ENCODE measurements at places on chromosomes 16 and 17.

GRCh38 chr17:61444831-61445230, 7.4 kb upstream of the TBX4 start:
- DNase-seq, result no peak

- DNase-seq, result no peak
Measured at GRCh38 chr17:19753051-19753509, 5.0 kb upstream of the ALDH3A1 start.

DNA sequence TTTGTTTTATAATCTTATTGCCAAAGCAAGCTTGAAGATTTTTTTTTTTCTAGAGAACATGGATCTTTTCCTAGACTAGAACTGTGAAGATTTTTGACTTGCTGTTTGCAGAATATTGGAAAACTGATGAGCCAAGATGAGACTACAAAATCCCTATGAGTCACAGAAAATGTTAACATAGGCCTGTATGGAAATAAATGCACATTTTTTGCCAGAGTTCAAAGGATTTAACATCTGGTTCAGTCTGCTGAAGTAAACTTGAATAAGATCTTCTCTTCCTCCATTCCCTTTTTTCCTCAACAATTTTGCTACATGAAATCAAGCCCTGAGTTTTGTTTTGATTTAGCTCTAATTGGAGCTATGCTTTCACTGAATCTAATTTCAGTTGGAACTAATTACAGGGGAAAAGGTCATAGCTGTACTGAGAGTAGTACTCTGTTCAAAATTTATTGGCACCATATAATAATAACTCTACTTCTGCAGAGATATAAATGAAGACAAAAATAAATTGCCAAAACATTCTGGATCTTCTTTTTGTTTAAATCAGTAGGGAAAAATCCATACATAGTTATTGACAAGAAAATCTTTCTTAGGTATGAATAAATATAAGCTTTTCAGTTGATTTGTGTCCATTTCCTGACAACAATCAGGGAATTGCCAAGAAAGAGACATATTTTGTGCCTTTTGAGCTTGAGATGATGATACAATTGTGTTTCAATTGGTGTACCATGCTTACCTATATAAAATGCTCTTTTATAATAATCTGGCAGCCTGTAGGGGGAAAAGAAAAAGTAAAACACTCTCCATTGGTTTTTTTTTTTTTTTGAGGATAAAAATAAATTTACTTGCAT, 387.5 kb upstream of the GOT2 start:
- DNase-seq, result no peak

- DNase-seq, result peak; percentile 74
Measured at GRCh38 chr17:45247429-45248131, 14.3 kb downstream of the SPATA32 start.

GRCh38 chr16:72927199-72928089, 120.5 kb downstream of the ZFHX3 start:
- peak; percentile 75 for DNase-seq

DNA sequence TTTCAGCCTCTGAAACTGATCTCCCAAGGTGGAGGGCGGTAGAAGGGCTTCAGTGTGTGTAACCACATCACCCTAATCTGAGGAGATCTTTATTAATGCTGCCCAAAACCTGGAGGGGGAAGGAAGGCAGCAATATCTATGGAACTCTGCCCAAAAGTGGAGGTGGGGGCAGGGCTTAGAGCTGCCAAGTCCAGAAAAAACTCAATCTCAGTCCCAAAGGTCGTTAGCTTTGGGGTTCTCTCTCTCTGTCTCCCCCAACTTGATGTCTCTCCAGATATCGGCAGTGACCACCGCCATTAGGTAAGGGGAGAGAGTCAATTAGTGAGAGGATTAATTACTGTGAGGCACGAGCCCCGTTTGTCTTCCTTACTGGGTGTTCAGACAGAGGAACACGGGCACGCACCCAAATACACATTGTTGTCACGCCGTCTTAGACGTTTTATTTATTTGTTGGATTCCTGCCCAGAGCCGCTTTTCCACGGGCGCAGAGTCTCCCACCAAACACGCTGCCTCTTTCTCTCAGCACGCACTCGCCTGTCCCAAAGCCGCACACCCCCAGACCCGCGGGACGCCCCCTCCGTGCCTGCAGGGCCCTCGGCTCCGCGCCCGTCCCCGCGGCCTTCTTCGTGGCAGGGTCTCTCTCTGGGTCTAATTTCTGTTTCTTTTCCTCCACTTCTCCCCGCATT, 5.4 kb upstream of the LHX1 start:
- DNase-seq, result no peak

GRCh38 chr17:1267471-1267943, 2.7 kb upstream of the BHLHA9 start:
- no peak for DNase-seq

- no peak for DNase-seq
Measured at GRCh38 chr17:33318241-33318640, 25.1 kb upstream of the ASIC2 start.

DNA sequence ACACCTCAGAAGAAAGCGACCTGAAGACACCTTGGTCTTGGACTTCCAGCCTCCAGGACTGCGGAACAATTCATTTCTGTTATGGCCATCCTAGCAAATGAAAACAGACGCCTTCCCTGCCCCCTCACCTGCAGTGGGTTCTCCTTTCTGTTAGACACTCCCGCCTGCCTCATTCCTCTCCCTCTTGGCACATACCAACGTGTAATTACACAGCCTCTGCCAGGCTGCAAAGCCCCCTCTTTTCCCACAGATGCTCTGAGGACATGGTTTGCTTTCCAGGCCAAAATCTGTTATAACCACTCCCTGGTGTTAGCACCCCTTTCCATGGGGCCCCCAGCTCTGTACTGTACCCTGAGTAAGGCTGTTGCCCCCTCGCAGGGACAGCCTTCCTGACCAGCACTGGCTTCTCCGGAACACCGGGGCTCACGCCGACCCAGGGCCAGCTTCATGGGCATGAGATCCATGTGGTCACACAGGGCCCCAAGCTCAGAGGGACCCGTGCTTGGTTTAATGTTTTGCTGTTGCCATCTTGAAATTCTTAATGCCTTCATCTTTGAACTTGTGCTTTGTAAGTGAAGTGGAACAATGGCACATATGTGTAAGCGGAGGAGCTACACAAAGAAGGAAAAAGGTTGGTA, 64.1 kb downstream of the SDK2 start:
- DNase-seq, result no peak

DNA sequence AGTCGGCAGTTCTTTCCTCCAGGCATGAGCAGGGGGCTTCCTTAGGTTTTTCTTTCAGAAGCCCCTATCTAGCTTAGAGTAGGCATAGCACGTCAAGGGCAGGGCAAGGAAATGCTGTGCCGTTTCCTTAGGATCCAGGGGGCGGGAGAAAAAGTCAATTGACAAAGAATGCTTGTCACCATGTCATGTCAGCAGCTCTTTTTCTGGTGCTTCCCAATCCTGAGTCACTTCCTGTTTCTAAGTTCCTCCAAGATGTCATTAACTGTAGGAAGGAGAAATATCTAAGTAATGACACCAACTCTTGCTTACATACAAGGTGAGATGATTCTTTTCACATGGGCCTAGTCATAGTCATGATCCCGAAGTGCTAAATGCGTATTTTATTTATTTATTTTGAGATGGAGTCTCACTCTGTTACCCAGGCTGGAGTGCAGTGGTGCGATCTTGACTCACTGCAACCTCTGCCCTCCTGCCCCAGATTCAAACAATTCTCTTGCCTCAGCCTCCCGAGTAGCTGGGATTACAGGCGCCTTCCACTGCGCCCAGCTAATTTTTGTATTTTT, 35.2 kb downstream of the GJC1 start:
- peak; percentile 79 for DNase-seq

DNA sequence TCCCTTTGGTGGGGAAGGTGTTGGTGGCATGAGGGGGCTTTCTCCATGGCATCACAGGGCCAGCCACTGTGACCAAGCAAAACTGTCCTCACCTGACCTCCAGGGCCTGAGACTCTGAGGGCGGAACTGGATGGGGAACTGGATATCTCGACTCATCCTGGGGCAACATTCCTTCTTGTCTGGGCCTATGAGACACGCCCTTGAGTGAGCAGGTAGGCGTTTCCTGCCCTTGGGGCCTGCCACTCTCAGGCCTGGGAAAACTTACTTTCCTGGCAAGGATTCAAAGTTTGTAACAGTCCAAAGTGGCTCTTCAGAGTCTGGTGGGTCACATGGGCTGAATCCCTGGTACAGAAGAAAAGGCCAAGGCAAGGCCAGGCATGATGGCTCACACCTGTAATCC, 9.6 kb downstream of the MT1X start:
- no peak for DNase-seq

GRCh38 chr16:82881516-82881915, 254.7 kb downstream of the CDH13 start:
- DNase-seq, result no peak

GRCh38 chr17:54544249-54544648, 356.4 kb upstream of the TOM1L1 start:
- no peak for DNase-seq

- DNase-seq, result no peak
Measured at GRCh38 chr17:29032857-29033197, 10.1 kb upstream of the PIPOX start.

DNA sequence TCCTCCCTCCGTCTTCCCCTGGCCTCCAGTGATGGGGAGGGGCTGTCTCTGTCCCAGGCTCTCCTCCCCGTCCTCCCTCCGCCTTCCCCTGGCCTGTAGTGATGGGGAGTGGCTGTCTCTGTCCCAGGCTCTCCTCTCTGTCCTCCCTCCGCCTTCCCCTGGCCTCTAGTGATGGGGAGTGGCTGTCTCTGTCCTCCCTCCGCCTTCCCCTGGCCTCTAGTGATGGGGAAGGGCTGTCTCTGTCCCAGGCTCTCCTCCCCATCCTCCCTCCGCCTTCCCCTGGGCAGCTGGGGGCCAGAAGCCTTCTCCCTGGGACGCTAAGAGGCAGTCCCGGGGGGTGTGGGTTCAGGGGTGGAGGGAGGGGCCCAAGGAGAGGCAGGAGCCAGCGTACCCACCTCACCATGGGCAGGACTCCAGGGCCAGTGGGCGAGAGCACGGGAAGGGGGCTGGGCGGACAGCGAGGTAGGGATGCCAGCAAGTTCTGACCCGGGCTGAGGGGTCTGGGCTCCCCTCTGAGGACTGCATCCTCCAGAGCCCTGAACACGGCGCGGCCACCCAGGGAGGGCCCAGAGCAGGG, 14.8 kb downstream of the UTS2R start:
- DNase-seq, result no peak

DNA sequence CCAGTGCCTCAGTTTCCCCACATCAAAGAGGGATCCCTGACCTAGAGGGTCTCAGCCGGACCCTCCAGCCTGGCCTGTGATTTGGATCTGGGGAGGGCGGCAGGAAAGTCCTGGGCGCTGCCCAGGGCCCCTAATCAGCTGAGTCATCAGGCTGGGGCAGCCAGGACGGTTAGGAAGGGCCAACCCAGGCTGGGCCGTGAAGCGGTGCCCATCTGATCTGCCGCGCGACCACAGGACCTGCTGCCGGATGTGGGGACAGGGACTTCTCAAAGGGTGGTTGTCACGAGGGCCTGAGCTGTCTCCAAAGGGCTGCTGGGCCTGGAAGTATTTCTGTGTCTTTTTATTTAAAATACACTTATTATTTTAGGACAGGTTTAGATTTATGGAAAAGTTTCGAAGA, 4.4 kb downstream of the TPSAB1 start:
- DNase-seq, result peak; percentile 96

DNA sequence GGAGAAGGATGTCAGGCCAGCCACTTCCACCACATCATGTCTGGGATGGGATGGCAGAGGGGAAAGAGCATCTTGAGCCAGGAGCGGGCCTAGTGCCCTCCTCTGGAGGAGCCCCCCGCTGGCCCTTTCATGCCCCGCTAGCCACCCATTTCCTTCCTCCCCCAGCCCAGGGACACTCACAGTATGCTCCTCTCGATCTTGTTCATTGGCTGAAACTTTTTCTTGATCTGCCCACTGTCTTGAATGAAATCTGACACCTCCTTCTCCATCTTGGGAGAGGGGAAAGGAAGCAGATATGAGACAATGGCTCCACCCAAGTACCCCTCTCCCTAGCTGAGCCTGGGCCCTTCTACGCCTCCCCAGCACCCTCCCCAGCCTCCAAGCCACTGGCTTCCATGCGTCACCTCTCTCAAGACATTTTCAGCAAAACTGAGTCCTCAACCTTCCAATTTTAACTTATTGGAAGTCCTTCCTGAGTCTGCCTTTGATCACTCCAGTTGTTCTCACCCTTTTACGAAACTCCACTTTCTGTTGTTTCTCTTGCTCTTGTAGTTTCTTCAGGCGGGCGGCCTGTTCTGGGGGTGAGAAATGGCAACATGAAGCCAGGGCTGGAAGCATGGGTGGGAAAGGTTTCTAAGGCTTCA, 7.2 kb downstream of the SPAG7 start:
- DNase-seq, result peak; percentile 49

DNA sequence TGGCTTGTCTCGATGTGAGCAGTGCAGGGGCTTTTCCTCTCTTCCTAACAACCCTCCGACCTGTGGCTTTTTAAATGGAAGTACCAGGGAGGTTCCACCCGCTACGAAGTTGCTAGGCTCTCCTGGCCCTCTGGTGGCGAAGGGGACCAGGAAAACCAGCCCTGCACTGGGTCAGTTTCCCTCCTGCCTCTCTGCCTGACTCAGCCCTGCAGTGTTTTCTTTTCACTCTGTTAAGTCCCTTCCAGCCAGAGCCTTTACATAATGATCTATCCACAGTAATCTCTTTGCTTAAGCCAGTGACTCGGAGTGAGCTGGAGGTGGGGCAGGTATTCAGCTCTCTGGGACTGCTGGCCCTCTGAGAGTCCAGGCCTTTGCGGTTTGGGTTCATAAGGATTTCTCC, 331.3 kb upstream of the EEF2KMT start:
- no peak for DNase-seq

- DNase-seq, result no peak
Measured at GRCh38 chr17:56085576-56086267, 67.6 kb upstream of the ANKFN1 start.

GRCh38 chr17:80166446-80166845, 3.4 kb upstream of the CARD14 start:
- no peak for DNase-seq

- DNase-seq, result no peak
Measured at GRCh38 chr17:57713140-57713539, 32.0 kb downstream of the CCDC182 start.

DNA sequence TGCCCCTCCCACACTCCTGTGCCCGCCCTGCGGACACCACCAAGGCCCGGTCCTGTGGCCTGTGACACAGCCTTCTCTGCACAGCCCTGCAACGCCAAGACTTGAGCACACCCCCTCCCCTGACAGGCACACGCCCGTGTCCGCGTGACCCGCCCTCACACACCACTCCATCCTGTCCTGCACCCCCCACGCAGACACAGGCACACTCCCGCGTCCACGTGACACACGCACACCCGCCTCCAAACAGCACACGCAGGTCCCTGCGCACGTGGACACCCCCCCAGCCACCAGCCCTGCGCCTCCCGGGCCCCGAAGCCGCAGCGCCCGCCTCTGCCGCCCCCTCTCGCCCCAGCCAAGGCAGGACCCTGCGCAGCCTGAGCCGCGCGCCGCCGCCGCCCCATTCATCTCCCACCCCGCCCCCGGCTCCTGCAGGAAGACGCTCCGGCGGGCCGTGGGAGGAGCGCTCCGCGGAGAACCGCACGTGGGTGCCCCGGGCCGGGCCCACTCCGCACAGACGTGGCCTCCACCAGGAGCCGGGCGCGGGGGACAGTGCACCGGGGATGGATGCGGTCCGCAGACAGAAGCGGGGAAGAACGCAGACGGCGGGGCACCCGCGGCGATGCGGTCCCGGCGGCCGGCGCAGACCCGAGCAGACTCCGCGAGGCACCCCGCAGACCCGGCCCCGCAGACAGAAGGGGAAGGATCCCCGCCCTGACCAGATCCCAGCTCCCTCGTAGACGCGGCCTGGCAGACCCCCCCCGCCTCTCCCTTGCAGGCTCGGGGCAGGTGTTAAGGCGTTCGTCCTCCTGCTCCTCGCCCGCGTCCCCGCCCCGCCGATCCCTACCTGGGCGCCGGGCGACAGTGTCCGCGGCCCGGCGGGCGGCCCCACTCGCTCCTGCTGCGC, 506 bp downstream of the CAMKK1 start:
- peak; percentile 64 for DNase-seq
